Breast epithelium (tissue), 4 donors: ENCODE measurements at places on chromosomes 3 and 15. TPM values are rescaled to one million over a fixed set of nuclear protein-coding genes. Genes with fewer than 3 reads are reported as not detected.
A peak's percentile ranks its signal among the peaks of the same experiment; 100 is the strongest.

DNA sequence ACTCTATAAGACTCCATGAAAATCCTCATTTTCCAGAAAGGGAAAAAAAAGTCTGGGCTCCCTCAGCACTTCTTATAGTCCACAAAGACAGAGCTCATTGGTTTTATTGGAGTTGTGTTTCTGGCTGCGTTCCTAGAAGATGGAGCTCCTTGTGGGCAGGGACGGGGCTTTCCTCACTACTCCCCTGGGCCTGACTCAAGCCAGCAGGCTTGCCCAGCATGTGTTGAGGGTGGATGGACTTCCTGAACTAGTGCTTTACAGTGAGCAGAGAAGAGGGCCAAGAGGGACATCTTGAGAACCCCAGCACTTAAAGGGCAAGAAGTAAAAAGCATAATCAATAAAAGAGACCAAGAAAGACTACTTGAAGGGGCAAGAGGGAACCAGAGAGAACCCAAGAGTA is 43.2 kb upstream of the EPHB1 start:
- DNase-seq, result no peak

SPINK8 gene
- not detected for total RNA-seq

SLC51B gene
- total RNA-seq, result not detected

TMEM45A gene
- 19.7 TPM for total RNA-seq

- DNase-seq, result peak; percentile 51
Observed at GRCh38 chr3:10581251-10581650, 75.9 kb upstream of the ATP2B2 start.

DNA sequence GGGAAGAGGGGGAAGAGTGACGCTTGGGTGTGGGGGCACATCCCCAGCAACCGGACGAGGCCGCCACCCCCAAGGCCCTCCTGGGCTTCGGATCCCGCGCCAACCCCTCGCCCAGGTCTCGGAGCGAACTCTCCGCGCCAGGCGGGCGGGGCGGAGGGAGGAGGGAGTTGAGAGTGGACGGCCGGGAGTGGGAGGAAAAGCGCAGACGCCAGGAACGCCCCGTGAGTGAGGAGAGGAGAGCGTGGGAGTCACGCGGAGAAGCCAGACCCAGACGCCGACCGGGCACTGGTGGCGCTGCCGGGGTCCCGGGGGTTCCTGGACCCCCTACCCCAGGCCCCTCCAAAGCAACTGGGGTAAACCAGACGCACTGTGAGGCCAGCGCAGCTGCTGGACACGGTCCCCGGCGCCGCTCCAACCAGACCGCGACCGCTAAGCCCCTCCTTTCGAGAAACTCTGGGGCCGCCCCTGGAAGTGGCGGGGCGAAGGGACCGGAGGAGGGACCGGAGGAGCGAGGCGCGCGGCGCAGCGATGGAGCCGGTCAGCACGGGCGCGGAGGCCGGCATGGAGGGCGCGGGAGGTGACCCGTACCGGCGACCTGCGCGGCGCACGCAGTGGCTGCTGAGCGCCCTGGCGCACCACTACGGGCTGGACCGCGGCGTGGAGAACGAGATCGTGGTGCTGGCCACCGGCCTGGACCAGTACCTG is at the start of gene EFCC1:
Gene EFCC1, plus strand, starts transcription at position 204 of the 705 bp plus-strand sequence. Its CDS starts 325 bp downstream, at position 529.
- no peak for DNase-seq

DNA sequence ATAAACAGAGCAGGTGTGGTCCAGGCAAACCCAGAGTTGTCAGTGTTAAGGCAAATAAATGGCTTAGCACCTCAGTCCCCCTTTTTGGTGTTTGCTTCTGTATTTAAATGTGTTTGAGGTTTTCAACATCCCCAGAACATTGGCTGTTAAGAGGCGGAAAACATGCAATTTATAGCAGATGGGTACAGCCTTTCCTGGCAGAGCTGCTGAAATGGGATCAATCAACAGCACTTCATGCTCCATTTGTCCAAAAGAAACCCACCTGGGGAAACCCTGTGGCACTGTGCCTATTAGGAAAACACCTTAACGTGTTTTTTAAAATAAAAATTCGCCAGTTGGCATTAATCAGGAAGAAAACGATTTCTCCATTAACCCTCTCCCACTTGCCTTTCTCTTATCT is 135.4 kb downstream of the MCTP2 start:
- no peak for DNase-seq

- no peak for DNase-seq
Observed at GRCh38 chr15:85667491-85668424, 127.0 kb downstream of the KLHL25 start.

PEAK1 gene
- total RNA-seq, result 99.5 TPM

ROPN1B gene
- total RNA-seq, result not detected

GRCh38 chr3:16848007-16848406 is 36.7 kb upstream of the PLCL2 start:
- no peak for DNase-seq

DNA sequence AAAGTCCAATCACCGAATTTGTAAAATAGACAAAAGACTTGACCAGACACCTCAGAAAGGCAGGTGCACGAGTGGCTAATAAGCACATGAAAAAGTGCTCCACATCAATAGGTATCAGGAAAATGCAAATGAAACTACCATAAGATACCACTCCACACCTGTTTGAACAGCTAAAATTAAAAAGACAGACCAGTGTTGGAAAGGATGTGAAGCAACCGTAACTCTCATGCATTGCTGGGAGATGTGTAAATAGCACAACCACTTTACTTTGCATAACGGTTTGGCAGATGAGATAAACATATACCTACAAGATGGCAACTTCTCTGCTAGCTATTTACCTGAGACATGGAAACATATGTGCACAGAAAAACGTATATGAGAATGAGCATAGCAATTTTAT is 56.9 kb downstream of the CADPS start:
- DNase-seq, result no peak

WDR73 gene
- total RNA-seq, result 13.8 TPM

GABRG3 gene
- not detected for total RNA-seq
